Activated T-cell treated with anti-CD3 and anti-CD28 coated beads for 4 hours (primary cell): ENCODE measurements at places on chromosomes 1 and 21.

DNA sequence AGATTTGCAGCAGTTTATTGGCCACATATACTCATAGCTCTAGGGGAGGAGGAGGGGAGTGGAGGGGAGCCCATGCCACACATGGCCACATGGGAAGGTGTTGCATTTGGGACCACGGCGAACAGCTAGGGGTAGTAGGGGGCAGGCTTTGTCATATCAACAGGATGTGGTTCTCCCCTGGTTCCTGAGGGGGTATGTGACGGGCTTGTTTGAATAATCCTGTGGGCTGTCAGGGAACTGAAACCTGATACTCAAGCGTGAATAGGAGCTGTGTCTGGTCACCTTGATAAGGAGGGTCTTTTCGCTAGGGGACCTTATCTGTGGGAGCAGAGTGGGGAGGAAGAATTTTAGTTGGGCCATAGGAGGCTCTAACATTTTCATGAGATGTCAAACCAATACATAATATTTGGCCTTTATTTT is 264.7 kb downstream of the CTH start:
- DNase-seq: no peak

GRCh38 chr1:64293820-64294219 is 90.4 kb downstream of the UBE2U start:
- DNase-seq: no peak

DNA sequence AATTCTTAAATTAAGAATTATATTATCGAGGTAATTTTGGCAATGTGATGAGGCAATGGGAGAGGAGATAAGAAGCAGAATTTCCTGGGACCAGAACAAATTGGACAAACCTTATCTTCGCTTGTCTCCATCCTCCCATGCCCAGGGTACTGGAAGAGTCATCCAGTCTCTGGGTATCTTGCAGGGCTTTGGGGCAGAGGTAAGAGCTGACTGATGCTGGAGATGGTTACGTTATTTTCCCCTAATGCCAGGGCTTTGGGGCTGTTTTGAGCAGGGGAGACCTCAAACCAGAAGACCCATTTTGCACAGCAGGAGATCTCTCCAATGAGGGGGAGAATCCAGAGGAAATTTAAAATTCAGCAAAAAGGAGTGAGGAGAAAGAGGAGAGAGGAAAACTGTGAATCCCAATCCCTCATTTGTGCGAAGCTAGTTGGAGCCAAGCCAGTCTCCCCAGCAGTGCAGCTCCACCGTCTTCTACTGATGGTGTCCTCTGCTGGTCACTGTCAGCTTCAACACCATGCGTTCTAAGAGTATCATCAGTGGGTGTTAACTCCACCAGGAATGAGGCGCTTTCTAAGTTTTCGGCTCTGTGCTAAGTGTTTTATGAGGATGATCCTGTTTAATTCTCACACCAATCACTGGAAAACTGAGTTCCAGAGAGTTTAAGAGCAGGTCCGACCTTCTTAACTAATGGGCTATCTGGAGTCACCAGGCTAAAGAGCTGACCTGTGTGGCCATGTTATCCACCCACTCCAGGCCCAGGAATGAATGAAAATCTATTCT is 86.8 kb upstream of the CD34 start:
- DNase-seq: peak; percentile 22

GRCh38 chr1:213326281-213327016 is 275.4 kb downstream of the RPS6KC1 start:
- no peak for DNase-seq

- no peak for DNase-seq
These were observed 247.9 kb upstream of the CSF3R start for GRCh38 chr1:36730599-36730998.

DNA sequence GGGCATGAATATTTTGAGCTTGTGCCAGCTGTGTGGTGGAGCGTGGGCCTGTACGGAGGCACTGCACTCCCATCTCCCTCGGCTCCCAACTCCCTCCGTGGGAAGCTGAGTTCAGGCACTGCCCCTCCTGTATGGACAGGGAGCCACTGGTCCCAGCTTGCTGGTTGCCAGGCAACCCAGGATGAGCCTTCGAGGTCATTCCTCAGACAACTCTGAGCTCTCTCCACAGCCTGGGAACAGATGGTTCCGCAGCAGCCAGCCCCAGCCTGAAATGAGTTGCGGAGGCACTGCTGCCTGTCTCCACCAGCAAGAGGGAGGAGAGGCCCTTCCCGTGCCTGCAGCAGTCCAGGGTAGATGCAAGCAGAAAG is 58.4 kb upstream of the TENT5B start:
- no peak for DNase-seq

DNA sequence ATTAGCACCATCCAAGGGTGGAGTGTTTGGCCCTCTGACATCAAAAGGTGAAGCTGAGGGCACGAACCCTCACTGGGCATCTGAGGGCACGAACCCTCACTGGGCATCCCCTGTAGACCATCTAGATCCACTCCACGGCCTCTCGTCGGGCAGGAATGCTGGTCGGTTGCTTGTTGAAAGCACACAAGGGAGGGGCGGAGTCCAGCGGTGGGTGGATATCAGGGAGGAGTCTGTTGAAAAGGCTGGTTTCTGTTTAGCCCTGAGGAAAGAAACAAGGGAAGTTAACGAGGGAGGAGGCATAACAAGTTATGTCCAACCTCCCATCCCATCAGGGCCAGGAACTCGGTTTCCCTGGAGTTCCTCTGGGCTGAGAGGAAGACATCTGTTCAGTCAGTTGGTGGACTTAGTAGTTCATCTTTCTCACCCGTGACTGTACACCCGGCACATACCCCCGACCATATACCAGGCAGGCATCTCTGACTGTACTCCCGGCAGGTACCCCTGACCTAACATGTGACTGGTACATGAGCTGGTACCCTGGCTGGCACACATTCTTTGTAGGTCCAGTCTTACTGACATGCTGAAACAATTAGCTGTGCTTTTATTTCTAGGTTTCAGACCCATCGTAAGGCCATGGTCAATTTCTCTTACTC is 32.1 kb upstream of the PDE9A start:
- no peak for DNase-seq

- DNase-seq: no peak
These were observed at the start of gene GUCA2A for GRCh38 chr1:42164551-42165420. TSS of gene GUCA2A (minus strand) at chr1:42164745. CDS start at chr1:42164712, 33 bp downstream.

DNA sequence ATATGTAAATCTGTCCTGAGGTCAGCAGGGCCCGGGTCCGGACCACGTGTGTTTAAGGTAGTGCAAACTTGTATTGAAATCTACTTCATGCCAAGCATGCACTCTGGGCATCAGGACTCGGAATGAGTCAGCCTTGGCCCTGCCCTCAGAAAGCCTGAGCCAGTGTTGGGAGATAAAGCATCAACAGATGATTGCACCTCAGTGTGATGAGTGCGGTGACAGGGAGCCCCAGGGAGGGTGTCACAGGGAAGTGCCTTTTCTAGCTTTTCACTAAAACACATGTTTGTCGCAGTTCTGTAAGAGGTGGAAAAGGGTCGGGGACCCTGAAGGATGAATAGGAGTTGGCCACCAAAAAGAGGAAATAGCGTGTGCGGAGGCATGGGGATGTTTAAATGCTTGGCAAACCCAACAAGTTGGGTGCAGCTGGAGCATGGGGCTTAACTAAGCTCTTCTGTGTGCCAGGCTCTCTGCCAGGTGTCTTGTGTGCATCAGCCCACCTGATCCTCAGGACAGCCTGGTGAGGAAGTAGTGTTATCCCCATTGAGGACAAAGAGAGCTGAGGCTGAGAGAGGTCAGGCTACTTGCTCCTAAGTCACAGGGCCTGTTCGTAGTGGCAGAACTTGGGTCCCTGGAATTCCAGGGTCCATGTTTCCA is 48.2 kb upstream of the EPB41 start:
- no peak for DNase-seq

GRCh38 chr1:154553056-154554030 is 5.1 kb downstream of the UBE2Q1 start:
- DNase-seq: no peak

GRCh38 chr1:184330875-184331274 is 56.0 kb upstream of the C1orf21 start:
- DNase-seq: no peak

- DNase-seq: no peak
These were observed 3.2 kb upstream of the TNFSF4 start for GRCh38 chr1:173210283-173210682.

- DNase-seq: no peak
These were observed 72.1 kb upstream of the ABCG1 start for GRCh38 chr21:42146821-42147220.

- no peak for DNase-seq
These were observed 21.8 kb downstream of the CAPN2 start for GRCh38 chr1:223733898-223734852.

DNA sequence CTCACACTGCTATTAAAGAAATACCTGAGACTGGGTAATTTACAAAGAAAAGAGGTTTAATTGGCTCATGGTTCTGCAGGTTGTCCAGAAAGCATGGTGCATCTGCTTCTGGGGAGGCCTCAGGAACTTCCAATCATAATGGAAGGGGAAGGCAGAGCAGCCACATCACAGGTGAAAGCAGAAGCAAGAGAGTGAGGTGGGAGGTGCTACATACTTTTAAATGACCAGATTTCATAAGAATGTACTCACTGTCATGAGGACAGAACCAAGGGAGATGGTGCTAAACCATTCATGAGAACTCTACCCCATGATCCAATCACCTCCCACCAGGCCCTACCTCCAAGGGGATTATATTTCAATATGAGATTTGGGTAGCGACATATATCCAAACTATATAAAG is 55.7 kb downstream of the MRPL39 start:
- DNase-seq: no peak

- DNase-seq: no peak
These were observed 9.9 kb upstream of the NADK start for GRCh38 chr1:1788136-1788535.

DNA sequence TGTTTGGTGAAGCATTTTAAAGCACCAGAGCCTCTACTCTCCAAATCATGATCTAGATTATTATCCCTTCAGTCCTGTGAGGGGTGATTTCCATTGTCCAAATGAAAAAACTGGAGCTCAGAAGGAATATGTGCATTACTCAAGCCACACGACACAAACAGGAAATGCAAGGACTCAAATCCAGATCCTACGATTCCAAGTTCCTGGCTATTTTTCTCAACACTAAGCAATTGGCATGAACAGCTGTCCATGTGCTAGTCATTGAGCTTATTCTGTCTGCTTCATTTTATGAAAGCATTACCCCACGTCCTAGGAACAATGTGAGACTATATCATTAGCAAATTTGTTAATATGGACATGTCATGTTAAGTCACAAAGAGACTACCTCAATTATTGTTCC is 273.1 kb upstream of the LYPLAL1 start:
- DNase-seq: no peak

- no peak for DNase-seq
These were observed 12.1 kb downstream of the PGBD2 start for GRCh38 chr1:248918131-248918530.

DNA sequence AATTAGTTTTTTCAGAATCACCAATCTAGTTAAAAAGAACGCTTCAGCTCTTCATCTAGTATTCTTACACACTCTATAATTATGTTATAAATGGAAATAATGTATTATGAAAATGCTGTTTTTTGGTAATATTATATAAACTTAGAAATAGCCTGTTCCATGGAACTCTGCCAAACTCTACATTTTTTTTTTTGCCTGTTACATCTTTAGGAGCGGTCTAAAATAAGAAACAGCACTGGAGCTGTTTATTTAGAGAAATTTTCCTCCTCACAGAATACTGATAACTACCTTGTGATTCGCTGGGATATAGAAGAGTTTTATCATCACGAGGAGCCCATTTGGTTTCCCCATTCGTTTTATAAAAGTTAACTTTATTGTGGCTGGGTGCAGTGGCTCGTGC is 58.5 kb downstream of the PKN2 start:
- no peak for DNase-seq

- no peak for DNase-seq
These were observed 26.4 kb upstream of the VPS13D start for GRCh38 chr1:12203216-12204007.

GRCh38 chr1:65958561-65959350 is 166.1 kb downstream of the PDE4B start:
- DNase-seq: no peak

GRCh38 chr1:200354243-200354642 is 55.6 kb downstream of the ZNF281 start:
- DNase-seq: no peak
